Stimulated activated CD4-positive, alpha-beta T cell treated with anti-CD3 and anti-CD28 coated beads, Interleukin-2, amount 100 ng/mL, for 24 hours (primary cell): ENCODE measurements at places on chromosomes 2 and 18.

DNA sequence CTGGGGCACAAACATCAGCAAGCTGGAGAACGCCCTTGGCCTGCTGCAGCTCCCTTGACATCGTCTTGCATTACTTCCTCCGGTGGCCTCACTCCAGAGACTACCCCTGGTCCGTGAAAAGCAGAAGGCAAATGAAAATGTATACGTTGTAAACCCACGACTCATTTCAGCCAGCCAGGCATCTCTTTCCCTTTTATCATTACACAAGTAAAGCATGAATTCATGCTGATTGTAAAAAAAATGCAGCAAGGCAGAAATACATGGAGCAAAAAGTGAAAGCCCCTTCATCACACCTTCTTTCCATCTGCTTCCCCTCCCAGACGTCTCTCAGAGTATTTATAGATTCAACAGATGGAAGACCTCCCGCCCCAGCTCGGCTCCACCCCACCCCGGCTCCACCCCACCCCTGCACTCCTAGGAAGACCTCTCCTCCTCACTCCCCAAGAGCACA, 41.6 kb upstream of the RALBP1 start:
- DNase-seq = no peak

DNA sequence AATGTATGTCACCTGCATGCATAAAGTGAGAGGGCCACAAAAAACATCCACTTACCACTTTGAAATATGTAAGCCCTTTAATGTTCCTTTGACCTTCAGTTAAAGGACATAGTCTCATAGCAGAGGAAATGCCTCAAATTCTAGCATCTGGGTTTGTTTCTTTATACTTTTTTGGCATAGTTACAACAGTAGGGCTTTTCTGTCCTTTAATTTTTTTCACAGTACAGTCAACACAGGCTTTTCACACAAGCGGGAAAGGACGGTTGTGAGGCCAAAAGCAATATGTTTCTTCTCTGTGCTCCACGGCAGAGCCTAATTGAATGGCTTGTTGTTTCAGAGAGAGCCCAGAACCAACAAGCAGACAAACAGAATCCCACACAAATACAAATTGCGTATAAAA, 57.6 kb downstream of the CRIM1 start:
- DNase-seq = no peak

DNA sequence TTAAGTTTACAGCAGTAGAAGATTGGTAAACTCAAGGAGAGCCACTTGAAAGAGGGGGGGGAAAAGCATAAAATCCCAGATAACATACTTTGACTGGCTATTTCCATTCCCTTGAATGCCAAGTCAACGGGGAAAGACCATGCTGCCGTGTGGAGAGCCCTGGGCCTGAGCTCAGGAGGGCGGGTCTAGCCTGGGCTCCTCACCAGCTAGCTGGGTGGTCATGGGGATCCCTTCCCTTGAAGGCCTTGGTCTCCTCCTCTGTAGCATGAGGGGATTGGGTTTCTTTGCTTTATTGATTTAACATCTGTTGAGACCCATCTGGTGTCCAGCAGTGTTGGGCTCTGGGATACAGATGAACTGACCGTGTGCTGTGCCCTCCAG, 35.0 kb downstream of the TEX51 start:
- DNase-seq = no peak

DNA sequence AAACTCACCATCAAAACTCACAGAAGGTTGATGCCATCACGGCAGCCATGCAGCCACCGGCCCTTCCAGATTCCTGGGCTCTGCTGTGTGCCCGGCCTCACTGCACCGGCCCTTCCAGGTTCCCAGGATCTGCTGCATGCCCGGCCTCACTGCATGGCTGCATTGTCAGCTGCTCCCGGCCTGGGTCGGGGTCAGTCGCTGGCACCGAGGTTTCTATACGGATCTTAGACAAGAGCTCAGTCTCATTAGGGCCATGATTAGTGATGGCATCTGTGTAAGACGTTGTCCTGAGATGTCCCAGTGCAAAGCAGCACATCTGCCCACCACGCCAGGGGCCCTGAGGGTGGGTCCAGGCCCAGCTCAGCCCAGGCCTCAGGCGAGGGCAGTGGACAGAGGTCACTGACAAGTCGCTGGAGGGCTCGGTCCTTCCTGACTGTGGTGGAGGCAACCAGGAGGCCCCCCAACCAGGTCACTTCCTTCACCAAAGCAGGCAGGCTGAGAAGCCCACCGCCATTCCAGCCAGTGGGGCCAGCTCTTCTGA, 29.4 kb downstream of the TMEM18 start:
- peak; percentile 8 for DNase-seq

DNA sequence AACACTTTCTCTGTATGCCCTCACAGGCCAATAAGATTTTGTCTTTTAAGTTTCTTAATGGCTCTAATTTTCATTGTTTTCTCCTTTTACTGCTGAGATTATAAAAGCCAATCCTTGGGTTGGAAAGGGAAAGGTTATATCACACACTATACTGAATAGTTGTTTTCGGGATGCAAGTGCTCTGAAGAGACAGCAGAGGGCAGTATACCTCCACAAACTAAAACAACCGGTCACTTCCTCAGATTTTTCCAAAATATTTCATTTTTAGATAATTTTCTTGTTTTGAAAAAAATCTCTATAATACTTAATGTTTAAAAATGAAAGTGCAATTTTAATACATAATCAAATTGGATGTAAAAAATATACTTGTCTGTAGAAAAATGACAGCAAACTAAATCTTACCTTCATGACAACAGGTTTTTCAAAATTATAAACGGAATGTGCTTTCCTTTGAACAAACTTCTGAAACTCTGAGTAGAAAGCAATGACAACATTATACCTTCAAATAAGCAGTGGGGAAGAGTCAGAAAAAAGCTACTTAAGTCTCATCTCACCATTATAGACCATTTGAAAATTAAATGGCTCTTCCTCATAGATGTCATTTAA, 82.7 kb downstream of the ORC4 start:
- DNase-seq = no peak

GRCh38 chr2:174573621-174574081, 24.0 kb downstream of the WIPF1 start:
- peak; percentile 38 for DNase-seq

GRCh38 chr2:6793371-6793770, 72.3 kb downstream of the CMPK2 start:
- no peak for DNase-seq

DNA sequence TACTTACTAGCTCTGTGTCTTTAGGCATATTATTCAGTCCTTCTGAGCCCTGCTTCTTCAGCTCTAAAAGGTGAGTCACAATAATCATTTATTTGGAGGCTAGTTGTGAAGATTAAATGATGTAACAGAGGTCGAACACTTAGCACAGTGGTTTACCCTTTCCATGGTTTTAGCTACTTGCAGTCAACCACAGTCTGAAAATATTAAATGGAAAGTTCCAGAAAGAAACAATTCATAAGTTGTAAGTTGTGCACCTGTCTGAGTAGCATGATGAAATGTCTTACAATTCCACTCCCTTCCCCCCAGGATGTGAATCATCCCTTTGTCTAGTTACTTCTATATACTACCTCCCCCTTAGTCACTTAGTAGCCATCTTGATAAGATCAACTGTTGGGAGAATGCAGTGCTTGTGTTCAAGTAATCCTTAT, 217.6 kb upstream of the THUMPD2 start:
- no peak for DNase-seq

DNA sequence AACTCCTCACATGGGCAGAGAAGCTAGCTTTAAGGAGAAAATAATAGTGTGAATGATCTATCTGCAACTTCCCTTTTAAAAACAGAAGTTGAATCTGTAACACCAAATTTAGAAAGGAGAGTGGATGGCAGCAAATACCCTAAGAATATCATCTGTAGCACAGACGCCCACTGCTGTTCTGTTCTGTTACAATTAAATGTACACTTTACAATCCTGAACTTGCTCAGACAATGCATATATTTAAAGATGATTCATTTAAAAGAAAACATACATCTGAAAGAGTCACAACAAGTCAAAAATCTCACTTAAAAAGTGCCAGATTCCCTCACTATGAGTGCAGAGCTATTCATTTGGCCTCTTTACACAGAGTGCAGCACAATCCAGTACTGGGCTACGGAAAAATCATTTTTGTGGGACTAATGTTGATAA, 8.0 kb upstream of the SERTAD2 start:
- no peak for DNase-seq

GRCh38 chr18:32717126-32717525, 55.7 kb downstream of the KLHL14 start:
- DNase-seq = no peak

- no peak for DNase-seq
These were observed 42.3 kb downstream of the SULT1C2 start for GRCh38 chr2:108330979-108331378.

GRCh38 chr2:47796090-47796697, 13.2 kb downstream of the MSH6 start:
- DNase-seq = no peak

GRCh38 chr18:35941299-35941698, 31.2 kb upstream of the RMP24 start:
- no peak for DNase-seq

- DNase-seq = no peak
These were observed 644 bp upstream of the DYM start for GRCh38 chr18:49460976-49461601.

- peak; percentile 1 for DNase-seq
These were observed 57.3 kb upstream of the SULT1C3 start for GRCh38 chr2:108182489-108182888.

GRCh38 chr2:173355132-173355865, 627 bp downstream of the CDCA7 start:
- DNase-seq = peak; percentile 48

- no peak for DNase-seq
These were observed 110.8 kb upstream of the OTOS start for GRCh38 chr2:240250985-240251847.

DNA sequence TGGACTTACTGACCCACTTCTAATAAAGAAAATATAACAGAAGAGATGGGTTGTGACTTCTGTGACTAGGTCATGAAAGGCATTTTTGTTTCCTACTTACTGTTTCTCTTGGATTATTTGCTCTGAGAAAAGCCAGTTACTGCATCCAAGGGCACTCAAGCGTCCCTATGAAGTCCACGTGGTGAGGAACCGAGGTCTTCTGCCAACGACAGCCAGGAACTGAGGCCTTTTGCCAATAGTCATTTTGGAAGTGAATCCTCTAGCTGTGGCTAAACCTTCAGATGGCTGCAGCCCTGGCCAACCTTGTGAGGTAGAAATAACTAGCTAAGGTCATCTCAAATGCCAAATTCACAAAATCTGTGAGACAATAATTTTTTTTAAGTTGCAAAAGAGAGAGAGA, 449.8 kb upstream of the RGPD4 start:
- DNase-seq = no peak

- DNase-seq = no peak
These were observed 50.7 kb downstream of the IL1R2 start for GRCh38 chr2:102042196-102043081.

GRCh38 chr2:42764096-42764495, at the start of gene OXER1:
TSS of gene OXER1 (minus strand) at chr2:42764135. CDS start at chr2:42764062, 73 bp downstream.
- no peak for DNase-seq

GRCh38 chr2:240323601-240324291, 111.7 kb upstream of the GPC1 start:
- no peak for DNase-seq

- no peak for DNase-seq
These were observed 31.6 kb downstream of the ITPRID2 start for GRCh38 chr2:181923121-181923520.

DNA sequence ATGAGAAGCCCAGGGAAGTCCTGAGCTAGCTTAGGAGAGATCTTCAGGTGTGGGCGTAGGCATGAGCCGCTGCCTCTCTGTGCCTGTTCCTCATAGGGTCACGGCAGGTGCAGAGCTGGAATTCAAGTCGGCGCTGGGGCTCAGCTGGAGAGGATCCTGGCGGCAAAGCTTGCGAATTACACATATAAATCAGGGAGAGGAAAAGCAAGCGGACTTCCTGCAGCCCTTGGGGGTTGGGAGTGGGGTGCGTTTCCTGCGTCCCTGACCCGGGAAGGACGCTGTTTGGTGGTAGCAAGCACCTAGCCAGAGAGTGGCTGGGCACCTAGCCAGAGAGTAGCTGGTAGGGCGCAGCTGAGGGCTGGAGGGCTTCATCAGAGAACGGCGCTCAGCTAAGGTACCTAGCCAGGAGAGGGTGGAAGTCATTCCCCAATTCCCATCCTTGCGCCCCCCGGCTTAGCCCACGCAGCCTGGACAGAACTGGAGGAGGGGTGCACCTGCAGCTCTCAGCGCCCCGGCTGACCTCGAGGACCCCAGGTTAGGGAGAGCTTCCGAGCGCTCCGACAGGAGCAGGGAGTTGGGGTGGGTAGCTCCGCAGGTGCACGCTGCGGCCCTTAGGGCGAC, 459 bp upstream of the EFR3B start:
- DNase-seq = peak; percentile 27

DNA sequence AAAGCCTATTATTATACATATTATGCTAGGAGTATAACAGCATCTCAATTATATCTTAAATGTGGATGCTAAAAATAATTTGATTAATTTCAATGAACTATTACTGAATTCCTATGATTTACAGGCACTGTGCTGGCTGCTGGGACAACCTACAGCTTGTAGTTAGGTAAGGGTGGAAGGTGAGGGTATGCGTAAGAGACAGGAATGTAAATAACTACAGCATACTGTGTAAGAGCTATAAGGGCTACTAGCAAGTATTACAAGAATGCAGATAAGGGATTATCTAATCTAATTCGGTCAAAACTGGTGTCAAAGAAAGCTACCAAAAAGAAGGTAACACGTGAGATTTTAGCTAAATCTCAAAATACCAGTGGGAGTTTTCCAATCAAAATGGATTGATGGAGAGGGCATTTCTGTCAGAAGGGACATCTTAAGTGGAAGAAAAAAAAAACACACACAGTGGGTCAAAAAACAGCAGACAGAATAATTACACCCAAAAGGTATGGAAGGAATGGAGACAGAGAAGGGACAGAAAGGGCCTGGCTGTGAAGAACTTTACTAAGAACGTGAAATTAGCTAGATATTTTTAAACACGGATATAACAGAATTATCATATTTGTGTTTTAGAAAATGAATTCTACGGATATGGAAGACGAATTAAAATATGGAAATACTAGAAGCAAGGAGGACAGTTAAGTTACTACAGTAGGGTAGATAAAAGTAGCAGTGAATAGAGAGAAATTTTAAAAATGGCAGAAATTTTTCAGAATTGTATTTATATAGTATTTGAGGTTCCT, 47.1 kb downstream of the STRN start:
- DNase-seq = no peak

- DNase-seq = no peak
These were observed 214.1 kb downstream of the HDAC4 start for GRCh38 chr2:239186516-239187357.

GRCh38 chr18:26940744-26941398, 75.4 kb upstream of the AQP4 start:
- no peak for DNase-seq
